ENCODE measurements at places on chromosomes 7 and 10.

- no peaks in the 10 kb centered on the region for H3K27me3 ChIP-seq
- H3K4me1 ChIP-seq, result no peaks in the 10 kb centered on the region
- no peak overlapping the region for H3K4me3 ChIP-seq
- DNase-seq, result no peak
Measured at GRCh38 chr10:88314362-88314761, 268.8 kb downstream of the RNLS start.

GRCh38 chr10:79245539-79246208 lies 101.6 kb upstream of the PPIF start:
- H3K4me3 ChIP-seq, result no peak overlapping the region
- no peaks in the 10 kb centered on the region for H3K27me3 ChIP-seq
- DNase-seq, result no peak

DNA sequence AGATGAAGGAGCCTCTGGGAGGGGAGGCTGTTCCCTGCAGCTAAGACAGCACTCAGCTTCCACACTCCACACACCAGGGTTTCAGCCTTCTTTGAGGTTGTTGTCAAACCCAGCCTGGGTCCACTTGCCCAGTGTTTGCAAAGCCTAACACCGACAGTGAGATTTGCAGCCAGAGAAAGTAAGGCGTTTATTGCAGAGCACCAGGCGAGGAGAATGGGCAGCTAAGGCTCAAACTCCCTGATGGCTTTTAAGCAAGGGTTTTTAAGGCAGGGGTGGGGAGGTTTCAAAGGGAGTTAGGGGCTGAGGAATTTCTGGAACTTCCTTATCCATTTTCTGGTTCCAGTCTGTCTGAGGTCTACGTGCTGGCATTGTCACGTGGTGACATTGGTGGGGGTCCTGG lies 4.7 kb upstream of the ZNF775 start:
- H3K27ac ChIP-seq, result no peak overlapping the region
- H3K4me1 ChIP-seq, result peaks cover 30% of the 10 kb centered on the region
- H3K36me3 ChIP-seq, result peaks cover 15% of the 10 kb centered on the region
- DNase-seq, result no peak
- H3K4me3 ChIP-seq, result no peak overlapping the region

DNA sequence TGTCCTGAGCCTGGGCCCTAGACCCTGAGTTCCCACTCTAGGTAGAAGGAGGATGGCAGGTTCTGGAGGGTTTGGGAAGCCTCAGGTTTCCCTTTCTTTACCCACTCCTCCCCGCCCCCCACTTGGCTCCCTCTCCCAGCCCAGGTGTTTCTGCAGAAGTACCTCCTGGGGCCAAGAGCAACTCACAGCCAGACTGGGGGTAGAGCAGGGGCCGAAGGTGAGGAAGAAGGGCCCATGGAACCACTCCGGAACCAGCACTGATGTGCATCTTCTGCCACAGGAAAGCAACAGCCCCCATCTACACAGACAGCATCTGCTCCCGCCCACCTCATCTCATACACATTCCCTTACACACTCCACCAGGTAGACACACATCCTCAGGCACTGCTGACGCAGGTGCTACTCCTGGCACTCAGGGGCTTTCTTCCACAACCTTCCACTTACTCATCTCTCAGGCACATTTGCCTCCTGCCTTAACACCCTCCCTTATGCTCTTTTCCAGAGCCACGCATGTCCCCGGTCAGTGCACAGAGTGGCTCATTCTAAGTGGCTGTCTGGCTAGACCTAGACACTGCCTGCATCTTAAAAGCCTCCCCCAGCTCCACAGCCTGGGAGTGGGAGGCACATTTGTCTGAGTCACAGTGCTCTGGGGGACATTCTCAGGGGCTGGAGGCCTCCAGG lies 1.8 kb downstream of the EPHB6 start:
- peaks cover 19% of the 10 kb centered on the region for H3K4me1 ChIP-seq
- H3K4me3 ChIP-seq, result peak overlapping the region; percentile 5
- H3K27me3 ChIP-seq, result no peaks in the 10 kb centered on the region
- no peak for DNase-seq

DNA sequence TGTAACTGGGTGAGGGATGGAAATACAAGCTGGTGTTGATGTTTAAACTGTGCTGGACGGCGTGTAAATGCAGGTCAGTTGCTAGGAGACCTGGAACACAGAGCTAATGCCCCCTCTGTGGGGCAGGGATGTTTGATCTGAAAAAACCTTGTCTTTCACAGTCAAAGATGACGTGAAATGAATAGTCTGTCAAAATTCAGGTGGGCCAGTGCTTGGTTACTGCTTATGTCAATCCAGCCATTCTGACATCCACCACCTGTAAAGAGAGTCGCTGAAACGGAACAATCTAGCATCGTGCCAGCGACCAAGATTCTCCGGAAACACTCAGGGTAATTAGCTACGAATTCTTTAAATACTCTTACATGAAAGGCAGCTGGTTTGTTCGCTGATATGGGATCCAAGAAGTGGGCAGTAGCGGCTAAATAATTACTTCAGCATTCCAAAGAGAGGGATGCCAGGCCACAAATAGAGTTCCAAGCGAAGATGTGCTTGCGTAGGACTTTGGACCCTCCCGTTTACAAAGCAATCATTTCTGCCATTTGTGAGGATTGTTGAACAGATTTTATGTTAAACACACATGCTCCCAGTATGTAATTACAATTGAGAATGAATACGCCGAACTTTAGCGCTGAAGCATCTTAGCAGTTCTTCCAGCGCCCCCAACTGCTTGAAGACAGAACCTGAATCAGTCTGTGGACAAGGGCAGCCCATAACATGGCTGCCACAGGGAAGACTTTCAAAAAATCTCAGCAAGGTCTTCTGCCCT lies 7.3 kb upstream of the ASB4 start:
- no peak for DNase-seq
- no peaks in the 10 kb centered on the region for H3K4me1 ChIP-seq

GRCh38 chr10:92923416-92923815 lies 75.1 kb downstream of the EXOC6 start:
- no peak overlapping the region for H3K4me3 ChIP-seq
- no peak for DNase-seq
- no peaks in the 10 kb centered on the region for H3K27me3 ChIP-seq
- no peaks in the 10 kb centered on the region for H3K4me1 ChIP-seq

- no peak overlapping the region for H3K4me3 ChIP-seq
- no peak for DNase-seq
- peak overlapping the region; percentile 38 for H3K27ac ChIP-seq
- peaks cover 43% of the 10 kb centered on the region for H3K4me1 ChIP-seq
- H3K36me3 ChIP-seq, result no peaks in the 10 kb centered on the region
Measured at GRCh38 chr7:100163006-100163531, 4.5 kb upstream of the TRAPPC14 start.

- no peaks in the 10 kb centered on the region for H3K36me3 ChIP-seq
- no peaks in the 10 kb centered on the region for H3K4me1 ChIP-seq
- H3K27me3 ChIP-seq, result no peaks in the 10 kb centered on the region
Measured at GRCh38 chr7:20954711-20955619, 168.3 kb upstream of the SP8 start.

GRCh38 chr7:129163875-129164544 lies 19.5 kb downstream of the TSPAN33 start:
- no peaks in the 10 kb centered on the region for H3K4me1 ChIP-seq
- no peak overlapping the region for H3K27ac ChIP-seq

DNA sequence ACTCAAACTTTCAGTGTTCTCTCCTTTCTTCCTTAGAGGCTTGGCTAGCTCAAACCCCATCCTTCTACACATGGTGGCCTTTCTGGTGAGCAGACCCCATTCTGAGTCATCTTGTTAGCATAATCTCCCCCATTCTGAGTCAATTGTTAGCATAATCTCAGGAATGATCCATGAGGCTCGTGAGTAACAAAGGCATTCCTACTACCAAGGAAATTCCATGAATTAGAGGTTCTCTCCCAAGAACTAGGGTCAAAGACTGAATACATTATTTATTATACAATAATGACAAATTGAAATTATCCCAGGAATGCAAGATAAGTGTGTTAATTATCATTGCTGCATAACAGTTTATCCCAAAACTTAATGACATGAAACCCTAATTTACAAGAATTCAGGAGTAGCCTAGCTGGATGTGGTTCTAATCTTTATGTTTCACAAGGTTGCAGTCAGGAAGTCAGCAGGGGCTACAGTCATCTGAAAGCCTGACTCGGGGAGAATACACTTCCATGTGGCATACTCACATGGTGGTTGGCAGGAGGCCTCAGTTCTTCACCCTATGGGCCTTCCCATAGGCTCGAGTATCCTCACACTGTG lies 100.2 kb downstream of the MMRN2 start:
- no peaks in the 10 kb centered on the region for H3K4me1 ChIP-seq
- H3K27ac ChIP-seq, result no peak overlapping the region
- DNase-seq, result no peak
- no peaks in the 10 kb centered on the region for H3K27me3 ChIP-seq
- no peaks in the 10 kb centered on the region for H3K36me3 ChIP-seq
- H3K4me3 ChIP-seq, result no peak overlapping the region

DNA sequence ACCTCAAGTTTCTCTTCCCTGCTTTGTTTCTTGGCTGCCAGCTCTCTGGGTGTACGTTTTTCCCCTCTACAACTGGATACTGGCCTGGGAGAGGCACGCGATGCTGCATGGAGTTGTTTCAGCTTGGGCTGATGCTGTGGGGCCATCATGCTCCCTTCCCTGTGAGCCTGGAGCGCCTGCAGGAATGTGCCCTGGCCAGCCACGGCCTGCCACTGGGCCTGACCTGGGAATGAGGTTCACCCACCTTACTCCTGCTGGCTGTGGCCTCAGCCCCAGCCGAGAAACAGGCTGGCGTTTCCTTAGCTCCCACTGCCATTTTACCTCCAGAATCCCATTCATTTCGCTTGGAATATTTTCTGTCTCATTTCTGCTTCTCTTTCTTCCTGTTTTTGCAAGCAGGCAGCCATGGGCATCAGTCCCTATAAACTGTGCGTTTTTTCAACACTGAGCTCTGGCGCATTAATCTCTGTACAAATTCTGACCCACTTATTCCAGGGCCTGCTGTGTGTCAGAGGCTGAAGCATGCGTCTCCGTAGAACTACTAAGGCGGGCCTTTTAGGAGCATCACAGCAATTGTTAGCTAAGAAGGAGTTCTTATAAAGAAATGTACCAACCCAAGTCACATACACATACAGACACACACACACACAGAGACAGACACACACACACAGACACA lies 57.9 kb downstream of the GATA3 start:
- no peaks in the 10 kb centered on the region for H3K36me3 ChIP-seq
- DNase-seq, result no peak
- no peak overlapping the region for H3K27ac ChIP-seq

DNA sequence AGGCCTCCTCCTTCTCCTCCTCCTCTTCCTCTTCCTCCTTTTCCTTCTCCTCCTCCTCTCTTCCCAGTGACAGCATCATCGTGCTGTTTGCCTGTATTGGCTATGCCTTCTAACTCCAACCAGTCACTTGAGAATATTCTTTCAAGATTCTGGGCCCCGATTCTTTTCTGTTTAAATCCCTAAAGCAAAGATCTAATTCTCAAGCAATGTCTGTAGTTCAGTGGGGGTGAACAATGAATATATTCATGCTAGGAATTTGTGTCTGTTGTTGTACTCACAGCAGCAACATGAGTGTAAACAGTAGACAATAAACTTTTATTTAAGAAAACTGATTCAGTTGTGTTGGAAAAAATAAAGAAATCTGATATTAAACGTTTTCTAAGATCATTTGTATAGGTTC lies 30.7 kb downstream of the NUDT5 start:
- H3K4me3 ChIP-seq, result no peak overlapping the region
- H3K27me3 ChIP-seq, result no peaks in the 10 kb centered on the region
- no peak overlapping the region for H3K27ac ChIP-seq
- no peaks in the 10 kb centered on the region for H3K4me1 ChIP-seq

- H3K4me1 ChIP-seq, result no peaks in the 10 kb centered on the region
- H3K4me3 ChIP-seq, result no peak overlapping the region
- H3K36me3 ChIP-seq, result no peaks in the 10 kb centered on the region
- DNase-seq, result no peak
- H3K27me3 ChIP-seq, result no peaks in the 10 kb centered on the region
Measured at GRCh38 chr10:62562101-62562500, 187.9 kb downstream of the ZNF365 start.

DNA sequence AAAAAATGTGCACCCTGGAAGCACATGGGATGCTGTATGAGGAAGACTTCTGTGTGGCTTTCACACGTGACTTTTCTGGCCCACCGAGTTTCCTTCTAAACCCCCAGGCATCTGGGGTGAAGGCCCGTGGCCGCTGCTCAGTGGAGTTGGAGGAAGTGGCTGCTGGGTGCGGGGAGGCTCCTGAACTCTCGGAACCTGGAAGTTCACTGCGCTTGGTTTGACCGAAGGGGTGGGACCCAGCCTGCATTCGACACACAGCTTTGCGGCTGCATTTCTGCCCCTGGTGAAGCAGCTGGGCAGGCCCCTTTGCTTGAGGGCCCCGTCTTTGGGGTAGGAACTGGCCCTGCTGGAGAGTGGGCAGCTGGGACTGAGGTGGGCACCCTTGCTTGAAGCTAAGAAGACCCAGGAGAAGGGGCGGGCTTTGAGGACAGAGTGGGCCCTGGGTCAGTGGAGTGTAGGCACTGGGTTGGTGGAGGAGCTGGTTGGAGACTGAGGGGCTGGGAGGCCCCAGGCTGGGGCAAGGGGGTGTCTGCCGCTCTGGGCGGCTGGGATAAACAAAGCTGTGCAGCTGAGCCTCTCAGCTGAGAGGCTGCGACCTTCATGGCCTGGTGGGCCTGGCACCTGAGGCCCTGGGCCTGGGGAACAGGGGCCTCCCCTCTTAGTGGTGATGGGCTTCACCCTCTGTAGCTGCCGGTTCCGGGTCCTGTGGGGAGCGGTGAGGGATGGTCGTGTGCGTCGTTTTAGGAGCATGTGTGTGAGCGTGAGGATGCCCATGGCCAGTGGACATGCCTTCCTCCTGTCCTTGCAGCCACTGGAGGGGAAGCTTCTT lies 78.0 kb downstream of the INPP5A start:
- DNase-seq, result no peak
- no peaks in the 10 kb centered on the region for H3K27me3 ChIP-seq
- H3K27ac ChIP-seq, result no peak overlapping the region
- no peak overlapping the region for H3K4me3 ChIP-seq
- no peaks in the 10 kb centered on the region for H3K36me3 ChIP-seq

DNA sequence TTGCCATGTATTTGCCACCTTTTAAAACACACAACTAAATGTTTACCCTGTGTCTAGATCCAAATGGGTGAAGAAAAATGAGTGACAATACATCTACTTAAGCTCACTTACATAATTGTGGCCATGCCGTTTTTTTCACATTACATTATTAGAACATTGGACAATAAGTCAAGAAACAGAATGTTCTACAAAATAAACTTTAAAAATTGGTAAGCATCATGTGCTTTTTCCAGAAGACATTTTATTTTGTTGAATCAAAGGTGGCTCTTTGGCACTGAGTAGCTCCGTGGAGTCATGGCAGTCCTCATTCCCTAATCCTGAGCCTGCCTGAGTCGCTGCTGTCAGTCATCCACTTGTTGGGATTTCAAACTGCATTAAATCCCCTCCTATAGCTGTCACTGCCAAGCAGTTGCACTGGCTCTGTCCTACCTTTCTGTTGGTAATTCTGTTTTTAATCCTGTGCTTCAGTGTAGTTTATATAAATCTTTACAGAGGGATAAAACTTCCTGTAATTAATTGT lies 32.3 kb downstream of the CAV1 start:
- no peaks in the 10 kb centered on the region for H3K36me3 ChIP-seq
- no peak for DNase-seq
- peaks cover 7% of the 10 kb centered on the region for H3K27me3 ChIP-seq
- H3K4me1 ChIP-seq, result no peaks in the 10 kb centered on the region
- H3K27ac ChIP-seq, result no peak overlapping the region

Data from effector memory CD4-positive, alpha-beta T cell (primary cell).